ENCODE measurements at places on chromosomes 16 and 17. TPM values are rescaled to one million over a fixed set of nuclear protein-coding genes. Genes with fewer than 3 reads are reported as not detected.

GRCh38 chr17:6352016-6352415 lies 82.9 kb downstream of the AIPL1 start:
- DNase-seq = no peak

DNA sequence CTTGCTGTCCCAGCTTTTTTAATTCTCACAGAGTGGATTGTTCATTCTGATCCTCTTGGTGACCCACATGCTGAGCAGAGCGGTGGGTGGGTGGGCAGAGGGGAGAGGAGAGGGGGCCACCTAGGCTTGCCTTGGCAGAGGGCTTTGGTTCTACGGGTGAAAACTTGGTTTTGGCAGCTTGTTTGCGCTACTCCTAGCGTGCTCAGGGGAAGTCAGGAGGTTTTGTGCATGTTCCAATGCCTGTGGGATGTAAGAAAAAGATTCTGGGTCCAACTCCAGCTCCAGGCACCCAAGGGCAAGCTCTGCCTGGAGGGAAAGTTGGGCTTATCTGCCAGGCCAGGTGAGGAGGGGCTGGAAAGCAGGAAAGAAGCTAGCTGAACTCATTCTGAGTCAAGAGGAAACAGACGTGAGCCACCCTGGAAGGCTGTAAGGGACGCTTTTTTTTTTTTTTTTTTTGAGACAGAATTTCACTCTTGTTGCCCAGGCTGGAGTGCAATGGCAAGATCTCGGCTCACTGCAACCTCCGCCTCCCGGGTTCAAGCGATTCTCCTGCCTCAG lies 169.1 kb downstream of the WSCD1 start:
- DNase-seq = no peak

GRCh38 chr17:77843896-77844295 lies 114.6 kb upstream of the TNRC6C start:
- DNase-seq = no peak

DNA sequence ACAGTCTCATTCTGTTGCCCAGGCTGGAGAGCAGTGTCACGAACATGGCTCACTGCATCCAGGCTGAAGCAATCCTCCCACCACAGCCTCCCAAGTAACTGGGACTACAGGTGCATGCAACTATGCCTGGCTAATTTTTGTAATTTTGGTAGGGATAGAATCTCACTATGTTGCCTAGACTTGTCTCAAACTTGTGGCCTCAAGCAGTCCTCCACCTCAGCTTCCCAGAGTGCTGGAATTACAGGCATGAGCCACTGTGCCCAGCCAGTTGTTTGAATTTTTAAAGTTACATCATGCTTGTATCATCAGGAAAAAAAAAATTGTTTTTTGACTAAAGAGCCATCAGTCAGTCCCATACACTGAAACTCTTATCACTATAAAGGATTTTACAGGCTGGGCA lies 17.1 kb upstream of the VPS4A start:
- DNase-seq = no peak

DNA sequence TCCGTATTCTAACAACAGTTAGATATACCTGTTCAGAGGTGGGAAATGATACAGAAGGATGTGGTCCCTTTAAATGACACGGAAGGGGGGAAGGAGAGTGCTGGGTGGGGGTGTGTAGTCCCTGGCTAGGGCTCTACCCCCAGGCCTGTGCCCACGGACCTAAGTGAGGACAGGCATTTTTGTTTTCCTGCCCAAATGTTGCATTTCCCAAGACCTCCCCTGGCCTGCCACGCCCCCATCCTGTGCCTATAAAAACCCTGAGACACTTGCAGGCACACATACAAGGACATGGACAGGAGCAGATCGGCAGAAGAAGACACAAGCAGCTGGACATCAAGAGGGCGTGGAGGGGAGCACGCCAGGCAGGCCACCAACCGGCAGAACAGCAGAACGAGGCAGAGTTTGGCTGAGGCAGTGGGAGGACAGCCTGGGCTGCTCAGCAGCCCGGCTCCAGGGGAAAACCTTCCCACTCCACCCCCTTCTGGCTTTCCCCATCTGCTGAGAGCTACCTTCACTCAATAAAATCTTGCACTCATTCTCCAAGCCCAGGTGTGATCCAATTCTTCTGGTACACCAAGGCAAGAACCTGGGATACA lies 13.3 kb upstream of the MPP2 start:
- DNase-seq = no peak

GRCh38 chr16:14309906-14310305 lies 238.8 kb downstream of the MRTFB start:
- DNase-seq = peak; percentile 60

DNA sequence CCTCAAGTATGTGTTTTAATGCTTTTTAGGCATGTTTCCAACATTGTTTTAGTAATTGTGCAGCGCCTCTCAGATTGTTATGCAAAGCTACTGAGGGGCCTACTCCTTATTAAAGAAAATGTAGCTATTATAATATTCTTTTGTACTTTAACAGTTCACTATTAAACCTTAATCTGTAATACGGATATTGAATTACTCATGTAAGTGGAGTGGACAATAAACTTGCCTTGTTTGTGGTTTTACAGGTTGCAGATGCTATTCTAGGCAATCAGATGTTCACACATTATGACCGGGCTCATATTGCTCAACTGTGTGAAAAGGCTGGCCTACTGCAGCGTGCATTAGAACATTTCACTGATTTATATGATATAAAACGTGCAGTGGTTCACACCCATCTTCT lies 41.0 kb downstream of the PTRH2 start:
- no peak for DNase-seq

DNA sequence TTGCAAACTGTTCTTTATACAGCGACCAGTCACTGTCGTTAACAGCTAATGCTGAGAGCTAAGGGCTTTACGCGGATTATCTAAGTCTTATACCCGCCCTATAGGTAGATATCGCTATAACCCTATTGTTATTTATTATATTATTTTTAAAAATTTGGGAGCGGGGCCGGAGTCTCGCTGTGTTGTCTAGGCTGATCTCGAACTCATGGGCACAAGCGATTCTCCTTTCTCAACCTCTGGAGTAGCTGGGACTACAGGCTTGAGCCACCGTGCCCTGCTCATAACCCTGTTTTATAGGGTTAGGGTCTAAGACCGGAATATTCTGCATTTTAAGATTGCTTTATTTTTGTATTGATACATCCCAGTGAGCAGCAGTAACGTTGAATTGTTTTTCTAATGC lies 24.7 kb downstream of the DEF8 start:
- DNase-seq = no peak

- no peak for DNase-seq
These were observed 24.0 kb downstream of the CDH5 start for GRCh38 chr16:66390346-66391108.

DUSP3 gene
- total RNA-seq = 26.3 TPM

MYLK3 gene
- 0.11 TPM for total RNA-seq

P2RX5 gene
- 39.5 TPM for total RNA-seq

GNGT2 gene
- total RNA-seq = 21.7 TPM

AIPL1 gene
- total RNA-seq = not detected

SLC2A4 gene
- 0.07 TPM for total RNA-seq

PRR35 gene
- not detected for total RNA-seq

All from activated CD8-positive, alpha-beta T cell treated with anti-CD3 and anti-CD28 coated beads for 36 hours (primary cell).